ENCODE measurements at places on chromosomes 7 and 10. TPM values are rescaled to one million over a fixed set of nuclear protein-coding genes. Genes with fewer than 3 reads are reported as not detected.

DNA sequence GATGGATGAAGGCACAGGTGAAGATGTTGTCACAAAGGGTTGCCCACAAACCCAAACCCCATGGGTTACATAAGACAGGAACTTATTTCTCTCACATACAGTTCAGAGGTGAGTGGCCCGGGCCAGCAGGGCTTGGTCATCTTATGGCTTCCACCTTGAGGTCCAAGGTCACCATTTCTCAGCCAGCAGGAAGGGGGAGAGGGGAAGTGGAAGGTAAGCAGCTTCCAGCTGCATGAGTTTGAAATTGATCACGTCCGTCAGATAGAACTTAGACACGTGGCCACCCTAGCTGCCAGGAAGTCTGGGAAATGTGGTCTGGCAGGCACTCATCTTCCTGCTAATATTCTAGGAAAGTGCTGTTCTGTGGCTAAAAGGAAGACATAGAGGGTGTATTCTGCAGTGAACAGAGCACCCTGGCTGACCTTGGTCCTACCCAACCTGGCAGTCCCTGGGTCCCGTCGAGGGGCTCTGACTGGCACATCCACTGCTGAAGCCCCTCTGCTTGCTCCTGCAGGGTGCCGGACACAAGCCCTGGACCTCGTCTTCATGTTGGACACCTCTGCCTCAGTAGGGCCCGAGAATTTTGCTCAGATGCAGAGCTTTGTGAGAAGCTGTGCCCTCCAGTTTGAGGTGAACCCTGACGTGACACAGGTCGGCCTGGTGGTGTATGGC lies 49.5 kb downstream of the VWA2 start:
- H3K27ac ChIP-seq, result no peak overlapping the region
- no peaks in the 10 kb centered on the region for H3K27me3 ChIP-seq
- H3K4me3 ChIP-seq, result no peak overlapping the region
- no peak for DNase-seq
- no peaks in the 10 kb centered on the region for H3K4me1 ChIP-seq
- H3K36me3 ChIP-seq, result no peaks in the 10 kb centered on the region

DNA sequence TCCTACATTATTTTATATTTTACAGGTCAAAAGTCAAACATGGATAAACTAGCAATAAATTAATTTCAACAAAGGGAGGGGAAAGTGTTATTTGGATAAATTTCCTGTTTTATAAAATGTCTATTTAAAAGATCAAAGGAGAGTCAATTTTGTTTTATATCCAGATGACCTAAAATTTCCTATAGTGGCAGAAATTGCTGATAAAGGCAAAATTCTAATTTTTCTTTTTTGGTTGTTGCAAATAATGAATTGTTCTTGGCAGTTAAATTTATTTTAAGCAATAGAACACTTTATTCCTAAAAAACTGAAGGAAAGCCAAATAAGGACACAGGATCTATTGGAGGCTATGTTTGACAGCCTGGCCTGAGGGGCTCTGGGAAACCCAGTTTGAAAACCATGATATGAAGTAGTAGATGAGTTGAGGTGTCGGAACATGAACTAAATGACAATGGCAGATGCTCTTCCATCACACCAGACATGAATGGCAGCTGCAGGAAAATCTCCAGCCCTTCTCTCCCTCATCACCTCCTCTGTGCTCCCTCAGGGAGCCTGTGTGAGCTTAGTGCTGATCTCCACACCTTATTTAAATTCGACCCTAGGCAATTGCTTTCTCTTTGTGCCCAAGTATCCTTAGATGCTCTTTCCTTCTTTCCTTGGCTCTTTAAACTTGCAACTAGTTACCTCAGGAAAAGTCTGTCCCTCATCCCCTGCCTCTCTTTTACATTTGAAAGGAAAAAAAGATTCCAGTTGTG lies 395.0 kb downstream of the THSD7A start:
- no peak overlapping the region for H3K27ac ChIP-seq
- H3K4me1 ChIP-seq, result no peaks in the 10 kb centered on the region
- H3K4me3 ChIP-seq, result no peak overlapping the region
- H3K27me3 ChIP-seq, result no peaks in the 10 kb centered on the region

- no peaks in the 10 kb centered on the region for H3K27me3 ChIP-seq
- no peaks in the 10 kb centered on the region for H3K4me1 ChIP-seq
- no peaks in the 10 kb centered on the region for H3K36me3 ChIP-seq
- H3K4me3 ChIP-seq, result no peak overlapping the region
These were observed 237.8 kb downstream of the ZMYND11 start for GRCh38 chr10:373015-373414.

The ASAH2 gene
- 3.0 TPM for total RNA-seq

DNA sequence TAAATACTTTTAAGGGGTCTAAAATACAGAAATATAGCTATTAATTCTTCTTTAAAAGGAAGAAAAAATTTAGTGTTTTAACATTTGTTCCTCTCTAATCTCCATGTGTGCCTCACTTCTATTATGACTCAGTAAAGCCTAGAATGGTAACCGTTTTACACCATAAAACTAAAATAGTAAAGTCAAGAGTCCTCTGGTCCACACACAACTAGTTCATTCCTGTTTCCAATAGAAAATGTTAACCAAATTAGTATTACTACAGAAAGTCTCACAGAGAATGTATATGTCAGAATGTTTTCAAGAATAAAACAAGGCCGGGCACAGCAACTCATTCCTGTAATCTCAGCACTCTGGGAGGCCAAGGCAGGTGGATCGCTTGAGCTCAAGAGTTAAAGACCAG lies 55.8 kb downstream of the CNOT4 start:
- H3K4me3 ChIP-seq, result no peak overlapping the region
- H3K27me3 ChIP-seq, result no peaks in the 10 kb centered on the region
- H3K4me1 ChIP-seq, result peaks cover 41% of the 10 kb centered on the region

DNA sequence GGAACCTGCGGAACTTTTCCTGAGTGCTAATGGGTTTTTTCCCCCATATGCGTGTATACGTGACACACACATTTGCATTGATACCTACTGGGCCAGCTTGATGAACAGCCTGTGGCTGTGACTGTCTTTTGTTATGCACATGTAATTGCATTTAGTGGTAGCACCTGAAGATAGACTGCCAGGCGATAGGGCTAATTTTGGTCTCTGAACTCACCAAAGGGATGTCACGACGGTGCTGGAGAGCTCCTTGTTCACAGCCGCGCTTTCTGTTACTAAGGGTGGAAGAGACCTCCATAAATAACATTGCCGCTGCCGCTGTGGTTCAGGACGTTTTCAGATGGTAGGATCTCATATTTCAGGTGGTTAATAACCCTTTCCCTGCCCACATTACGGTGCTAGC lies 133.2 kb downstream of the CAMK1D start:
- no peak overlapping the region for H3K27ac ChIP-seq
- H3K27me3 ChIP-seq, result no peaks in the 10 kb centered on the region
- H3K36me3 ChIP-seq, result peaks cover 3% of the 10 kb centered on the region
- no peak overlapping the region for H3K4me3 ChIP-seq
- H3K4me1 ChIP-seq, result peaks cover 18% of the 10 kb centered on the region

The GPER1 gene
- total RNA-seq, result 0.22 TPM

DNA sequence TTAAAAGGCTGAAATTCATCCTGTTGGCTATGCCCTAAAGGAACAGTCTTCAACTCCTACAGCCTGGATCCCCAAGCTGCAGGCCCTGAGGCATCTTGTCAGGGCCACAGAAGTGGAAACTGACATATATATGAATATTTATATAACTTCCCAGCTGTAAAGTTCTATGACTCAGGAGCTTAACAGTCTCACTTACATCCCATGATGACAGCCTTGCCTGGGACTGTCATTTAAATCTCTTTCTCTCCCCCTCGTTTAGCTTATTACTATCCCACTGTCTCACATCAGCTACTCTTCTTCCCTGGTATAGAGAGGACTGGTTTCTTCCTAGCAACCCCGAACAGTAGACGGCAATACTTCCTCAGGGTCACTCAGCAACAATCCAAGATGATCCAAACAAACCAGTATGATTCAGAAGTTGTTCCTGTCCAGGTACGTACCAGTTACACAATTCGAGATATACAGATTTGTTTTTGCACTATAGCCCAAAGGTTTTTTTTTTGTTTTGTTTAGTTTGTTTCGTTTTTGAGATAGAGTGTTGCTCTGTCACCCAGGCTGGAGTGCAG lies 22.7 kb downstream of the KIAA1549 start:
- no peaks in the 10 kb centered on the region for H3K4me1 ChIP-seq
- no peak overlapping the region for H3K4me3 ChIP-seq
- no peaks in the 10 kb centered on the region for H3K36me3 ChIP-seq
- peaks cover 2% of the 10 kb centered on the region for H3K27me3 ChIP-seq

The PAX4 gene
- total RNA-seq, result not detected

The SLC16A12 gene
- not detected for total RNA-seq

- H3K27ac ChIP-seq, result no peak overlapping the region
- no peaks in the 10 kb centered on the region for H3K27me3 ChIP-seq
- no peaks in the 10 kb centered on the region for H3K4me1 ChIP-seq
These were observed 260.1 kb upstream of the CDC14C start for GRCh38 chr7:48664241-48664640.

The MINDY3 gene
- 16.7 TPM for total RNA-seq

DNA sequence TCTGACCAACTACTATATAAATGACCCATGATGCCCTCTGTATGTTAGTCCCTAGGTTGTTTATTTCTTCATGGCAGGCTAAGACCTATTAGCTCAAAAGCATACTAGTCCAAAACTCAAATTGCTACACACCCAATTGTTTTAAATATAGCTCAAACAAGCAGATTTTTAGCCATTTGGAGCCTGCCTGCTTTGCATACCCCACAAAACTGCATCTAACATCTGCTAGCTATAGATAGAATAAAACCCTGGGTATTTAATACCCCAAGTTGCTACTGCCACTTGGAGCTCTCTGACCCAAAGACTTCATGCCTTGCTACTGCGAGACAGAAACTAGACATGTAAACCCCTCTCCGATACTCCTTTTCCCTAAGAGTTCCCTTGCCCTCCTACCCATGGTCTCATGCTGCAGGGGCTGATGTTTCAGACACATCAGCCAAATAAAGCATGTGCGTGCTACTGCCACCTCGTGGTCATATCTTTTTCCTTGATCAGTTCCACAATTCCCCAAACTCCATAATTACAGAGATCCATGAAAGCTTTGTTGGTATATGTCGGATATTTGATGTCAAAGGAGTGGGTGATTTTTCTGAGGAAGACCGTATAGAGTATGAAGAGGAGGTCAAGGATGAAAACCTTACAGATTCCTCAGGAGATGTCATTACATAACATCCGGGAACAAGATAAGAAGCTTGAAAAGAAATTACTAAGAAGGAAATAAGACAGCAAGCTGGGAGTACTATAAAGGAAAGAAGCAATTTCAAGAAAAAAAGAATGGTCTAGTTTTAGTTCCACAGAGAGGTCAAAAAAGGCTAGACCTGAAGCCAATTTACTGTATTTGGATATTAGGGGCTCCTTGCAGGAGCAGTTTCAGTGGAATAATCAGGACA lies 386.6 kb downstream of the SH2D4B start:
- no peak overlapping the region for H3K27ac ChIP-seq
- no peaks in the 10 kb centered on the region for H3K4me1 ChIP-seq
- H3K36me3 ChIP-seq, result no peaks in the 10 kb centered on the region

DNA sequence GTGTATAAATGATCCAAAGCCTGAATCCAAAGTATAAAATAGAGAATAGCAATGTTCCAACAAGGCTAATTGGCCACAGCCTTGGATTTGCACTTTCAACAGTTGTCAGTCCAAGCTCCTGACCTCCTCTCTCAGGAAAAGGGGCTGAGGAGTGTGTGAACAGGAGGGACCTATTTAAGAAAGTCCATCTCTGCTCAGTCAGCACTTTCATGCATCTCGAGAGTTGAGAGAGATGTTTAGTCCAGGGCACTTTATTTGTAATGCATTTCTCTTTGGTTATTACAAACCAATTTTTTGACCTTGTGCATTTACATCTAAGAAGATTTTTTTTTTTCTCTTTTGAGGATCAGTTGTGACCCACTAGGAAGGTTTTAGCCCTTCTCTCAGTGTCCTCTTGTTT lies 244.2 kb downstream of the CREB5 start:
- no peaks in the 10 kb centered on the region for H3K4me1 ChIP-seq
- peaks cover 2% of the 10 kb centered on the region for H3K27me3 ChIP-seq
- no peak overlapping the region for H3K4me3 ChIP-seq
- DNase-seq, result no peak
- H3K36me3 ChIP-seq, result no peaks in the 10 kb centered on the region
- no peak overlapping the region for H3K27ac ChIP-seq

GRCh38 chr7:149879766-149880637 lies 6.2 kb downstream of the ATP6V0E2 start:
- peaks cover 22% of the 10 kb centered on the region for H3K4me1 ChIP-seq
- no peak for DNase-seq
- no peaks in the 10 kb centered on the region for H3K27me3 ChIP-seq
- no peak overlapping the region for H3K27ac ChIP-seq
- H3K4me3 ChIP-seq, result no peak overlapping the region

The C7orf57 gene
- total RNA-seq, result 0.71 TPM

DNA sequence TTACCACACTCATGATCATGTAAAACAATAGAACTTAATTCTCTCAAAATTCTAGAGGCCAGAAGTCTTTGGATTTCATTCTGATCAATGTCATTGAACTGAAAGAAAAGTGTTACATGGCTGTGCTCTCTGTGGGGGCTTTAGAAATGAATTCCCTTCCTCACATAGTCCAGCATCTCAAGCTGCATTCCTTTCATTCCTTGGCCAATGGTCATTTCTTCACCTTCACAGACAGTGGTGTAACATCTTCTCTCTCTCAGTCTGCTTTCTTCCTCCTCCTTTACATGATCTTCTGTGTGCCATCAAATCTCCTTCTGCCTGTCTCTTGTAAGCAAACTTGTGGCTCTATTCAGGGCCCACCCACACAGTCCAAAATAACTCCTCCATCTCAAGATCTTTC lies 735.3 kb downstream of the SUGCT start:
- no peaks in the 10 kb centered on the region for H3K36me3 ChIP-seq
- no peak overlapping the region for H3K27ac ChIP-seq
- DNase-seq, result no peak

- no peaks in the 10 kb centered on the region for H3K36me3 ChIP-seq
- no peak within 1 kb of the TSS for H3K27ac ChIP-seq
- H3K4me1 ChIP-seq, result no peaks in the 10 kb centered on the region
- H3K4me3 ChIP-seq, result no peak within 1 kb of the TSS
- no peak for DNase-seq
- H3K27me3 ChIP-seq, result peaks cover 6% of the 10 kb centered on the region
These were observed at the start of gene WDFY4 for GRCh38 chr10:48684792-48685623. WDFY4 (plus strand) TSS chr10:48684873; CDS start chr10:48709733, 24,860 bp downstream.

The HOXA10 gene
- total RNA-seq, result not detected

The CALML3 gene
- not detected for total RNA-seq

The PGAM2 gene
- total RNA-seq, result 0.27 TPM

DNA sequence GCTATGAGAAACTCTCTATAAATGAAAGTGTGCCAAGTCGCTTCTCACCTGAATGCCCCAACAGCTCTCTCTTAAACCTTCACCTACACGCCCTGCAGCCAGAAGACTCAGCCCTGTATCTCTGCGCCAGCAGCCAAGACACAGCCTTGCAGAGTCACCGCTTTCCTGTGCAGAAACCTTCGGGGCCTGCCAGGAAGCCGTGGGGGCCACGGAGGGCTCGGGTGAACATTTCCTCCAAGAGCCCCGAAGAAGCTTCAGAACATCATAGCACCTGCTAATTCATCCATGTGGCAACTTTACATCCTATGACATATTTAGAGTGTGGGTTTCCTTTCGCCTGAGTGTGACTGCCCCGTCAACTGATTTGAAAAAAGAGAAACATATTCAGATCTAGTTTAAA lies 55.7 kb upstream of the PRSS58 start:
- H3K36me3 ChIP-seq, result no peaks in the 10 kb centered on the region
- H3K27ac ChIP-seq, result no peak overlapping the region
- peak; percentile 56 for DNase-seq
- H3K27me3 ChIP-seq, result peaks cover 5% of the 10 kb centered on the region
- peaks cover 6% of the 10 kb centered on the region for H3K4me1 ChIP-seq

The ODAD2 gene
- total RNA-seq, result not detected

Data from activated CD4-positive, alpha-beta memory T cell treated with anti-CD3 and anti-CD28 coated beads for 36 hours (primary cell).